ENCODE measurements at places on chromosomes 16 and 17.

GRCh38 chr16:6484081-6484480 is 848.6 kb upstream of the RBFOX1 start:
- no peak for DNase-seq

GRCh38 chr16:67155295-67156142 is 4.2 kb downstream of the TRADD start:
- peak; percentile 66 for DNase-seq

DNA sequence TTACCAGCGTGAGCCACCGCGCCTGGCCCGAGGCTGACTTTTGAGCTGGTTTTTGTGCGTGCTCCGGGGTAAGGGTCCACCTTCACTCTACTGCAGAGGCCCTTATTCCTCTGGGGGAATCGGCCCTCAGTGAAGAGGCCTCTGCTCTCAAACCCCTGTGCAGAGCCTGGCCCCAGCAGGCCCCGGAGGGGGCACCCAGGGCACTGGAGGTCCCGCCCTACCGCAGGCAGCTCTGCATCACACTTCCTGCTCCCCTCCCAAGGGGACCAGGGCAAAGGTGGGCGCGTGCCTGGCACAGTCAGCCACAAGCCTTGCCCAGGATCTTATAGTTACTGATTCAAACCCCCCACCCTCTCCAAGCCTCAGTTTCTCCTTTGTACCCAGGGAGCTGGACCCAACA is 3.6 kb upstream of the UBE2I start:
- no peak for DNase-seq

DNA sequence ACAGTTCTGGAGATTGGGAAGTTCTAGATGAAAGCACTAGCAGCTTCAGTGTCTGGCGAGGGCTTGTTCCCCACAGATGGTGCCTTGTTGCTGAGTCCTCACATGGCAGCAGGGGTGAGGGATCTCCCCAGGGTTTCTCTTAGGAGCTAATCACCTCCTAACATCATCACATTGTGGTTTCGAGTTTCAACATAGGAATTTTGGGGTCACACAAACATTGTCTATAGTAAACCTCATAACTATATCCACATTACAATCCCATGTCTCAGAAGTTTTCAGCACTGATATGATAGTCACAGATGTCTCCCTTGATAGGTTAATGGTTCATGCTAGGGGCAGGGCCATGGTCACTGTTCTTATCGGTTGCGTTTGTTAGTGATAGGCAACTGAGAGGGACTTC is 13.8 kb downstream of the CLUAP1 start:
- DNase-seq: peak; percentile 56

DNA sequence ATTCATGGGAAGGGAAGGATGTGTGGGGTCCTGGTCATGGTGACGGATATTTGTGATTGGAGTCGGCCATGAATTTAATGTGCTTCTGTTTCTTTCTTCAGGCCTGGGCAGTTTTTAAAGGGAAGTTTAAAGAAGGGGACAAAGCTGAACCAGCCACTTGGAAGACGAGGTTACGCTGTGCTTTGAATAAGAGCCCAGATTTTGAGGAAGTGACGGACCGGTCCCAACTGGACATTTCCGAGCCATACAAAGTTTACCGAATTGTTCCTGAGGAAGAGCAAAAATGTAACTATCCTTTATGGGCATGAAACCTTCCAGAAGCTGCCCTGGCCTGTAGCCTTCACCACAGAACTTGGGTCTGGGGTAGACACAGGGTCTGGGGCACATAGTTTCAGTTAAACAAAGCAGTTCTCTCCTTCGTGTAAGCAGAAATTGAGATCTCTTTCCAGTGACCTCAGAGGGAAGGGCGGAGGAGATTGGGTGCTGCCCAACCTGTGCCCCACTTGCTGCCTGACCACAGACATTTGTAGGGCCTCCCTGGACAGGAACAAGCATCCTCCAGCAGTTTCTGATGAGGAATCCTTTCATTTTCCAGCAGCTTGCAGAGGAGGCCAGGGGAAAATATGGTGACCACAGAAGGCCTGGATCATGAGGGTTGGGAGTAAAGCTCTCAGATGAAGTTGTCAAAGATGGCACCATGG is 10.1 kb downstream of the IRF8 start:
- no peak for DNase-seq

DNA sequence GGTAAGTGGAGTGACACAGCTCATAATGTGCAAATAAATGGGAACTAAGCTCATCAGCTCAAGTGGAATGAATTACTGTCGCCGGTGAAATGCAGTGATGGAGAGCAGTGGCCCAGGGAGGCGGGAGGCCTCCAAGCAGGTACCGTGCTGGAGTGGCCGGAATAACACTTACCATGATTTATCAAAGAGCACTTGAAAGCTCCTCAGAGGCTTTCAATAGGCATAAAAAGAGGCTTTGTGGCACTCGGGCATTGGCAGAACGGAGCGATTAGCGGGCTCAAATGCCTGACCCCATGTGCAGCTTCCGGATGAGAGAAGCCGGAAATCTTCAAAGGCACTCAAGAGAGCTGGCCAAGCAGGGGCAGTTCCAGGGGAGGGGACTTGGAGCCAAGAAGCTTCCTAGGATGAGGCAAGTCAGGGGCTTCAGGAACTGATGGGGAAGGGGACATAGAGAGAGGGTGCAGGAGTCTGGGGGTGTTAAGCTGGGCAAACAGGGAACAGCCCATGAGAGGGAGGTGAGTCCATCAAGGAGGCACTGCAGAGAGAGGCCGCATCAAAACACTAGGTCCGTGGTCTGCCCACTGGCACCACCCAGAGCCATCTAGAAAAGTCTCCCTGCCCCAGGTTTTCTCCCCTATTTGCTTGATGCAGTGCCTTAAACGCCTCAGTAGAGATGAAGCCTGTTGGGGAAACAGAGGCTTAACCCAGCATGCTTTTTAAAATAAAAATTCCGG is 144.0 kb upstream of the IRX6 start:
- no peak for DNase-seq

- DNase-seq: no peak
Observed at GRCh38 chr17:77746896-77747554, 211.5 kb upstream of the TNRC6C start.

- no peak for DNase-seq
Observed at GRCh38 chr16:57606847-57607501, 21.5 kb upstream of the ADGRG1 start.

GRCh38 chr16:57235128-57236021 is 9.7 kb upstream of the ARL2BP start:
- peak; percentile 87 for DNase-seq

DNA sequence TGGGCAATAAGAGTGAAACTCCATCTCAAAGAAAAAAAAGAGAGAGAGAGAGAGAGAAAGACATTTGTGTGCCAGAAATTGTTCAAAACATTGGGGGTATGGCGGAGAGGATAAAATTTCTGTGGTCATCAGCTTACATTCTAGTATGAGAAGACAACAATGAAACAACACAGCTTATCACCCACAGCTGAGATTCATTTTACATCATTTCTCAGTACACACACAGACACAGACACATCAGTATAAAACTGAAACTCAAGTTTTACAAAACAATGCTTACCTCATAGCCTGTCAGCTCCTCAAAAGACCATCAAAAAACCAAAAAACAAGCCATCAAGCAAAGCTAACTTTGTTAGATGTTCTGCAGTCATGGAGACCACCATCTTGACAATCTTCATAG is 31.4 kb upstream of the CNEP1R1 start:
- DNase-seq: no peak

GRCh38 chr17:45672301-45672700 is 111.8 kb upstream of the CRHR1 start:
- DNase-seq: no peak

GRCh38 chr16:10906914-10907756 is 30.1 kb downstream of the CIITA start:
- no peak for DNase-seq

DNA sequence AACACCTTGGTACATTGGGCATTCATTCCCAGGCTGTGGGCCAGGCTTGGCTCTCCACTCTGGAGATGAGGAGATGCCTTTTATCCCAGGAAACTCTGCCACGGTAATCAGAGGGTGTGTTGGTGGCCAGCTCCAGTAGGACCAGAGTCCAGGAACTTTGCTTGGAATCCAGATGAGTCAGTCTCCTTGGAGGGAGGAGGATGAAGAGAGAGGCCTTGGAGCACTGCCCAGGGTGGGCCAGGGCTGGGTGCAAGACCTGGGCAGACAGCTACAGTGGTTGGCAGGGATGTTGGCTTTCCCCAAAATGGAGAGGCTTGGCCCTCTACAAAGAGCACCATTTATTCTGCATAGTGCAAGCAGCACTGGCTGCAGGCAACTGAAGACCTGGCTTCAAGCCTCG is 209.0 kb downstream of the RGS9 start:
- peak; percentile 21 for DNase-seq

GRCh38 chr16:29877266-29877961 is 14.4 kb upstream of the CDIPT start:
- peak; percentile 53 for DNase-seq

DNA sequence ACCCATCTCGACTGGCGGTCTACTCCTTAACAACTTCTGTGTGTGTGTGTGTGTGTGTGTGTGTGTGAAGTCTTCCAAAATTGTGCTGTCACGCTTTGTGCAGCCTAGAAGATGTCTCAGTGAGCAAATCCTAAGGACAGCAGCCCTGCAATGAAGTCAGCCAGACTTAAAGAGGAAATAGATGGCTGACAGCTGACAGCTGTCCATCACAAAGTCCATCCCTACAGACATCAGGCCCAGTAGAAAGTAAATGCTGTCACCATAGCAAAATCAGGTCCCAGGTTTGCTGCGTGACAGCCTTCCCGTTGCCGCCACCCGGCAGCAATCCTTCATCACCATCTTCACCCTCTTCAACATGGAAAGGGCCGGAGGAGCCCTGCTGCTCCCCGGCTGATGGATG is 416.0 kb downstream of the SOX9 start:
- no peak for DNase-seq

DNA sequence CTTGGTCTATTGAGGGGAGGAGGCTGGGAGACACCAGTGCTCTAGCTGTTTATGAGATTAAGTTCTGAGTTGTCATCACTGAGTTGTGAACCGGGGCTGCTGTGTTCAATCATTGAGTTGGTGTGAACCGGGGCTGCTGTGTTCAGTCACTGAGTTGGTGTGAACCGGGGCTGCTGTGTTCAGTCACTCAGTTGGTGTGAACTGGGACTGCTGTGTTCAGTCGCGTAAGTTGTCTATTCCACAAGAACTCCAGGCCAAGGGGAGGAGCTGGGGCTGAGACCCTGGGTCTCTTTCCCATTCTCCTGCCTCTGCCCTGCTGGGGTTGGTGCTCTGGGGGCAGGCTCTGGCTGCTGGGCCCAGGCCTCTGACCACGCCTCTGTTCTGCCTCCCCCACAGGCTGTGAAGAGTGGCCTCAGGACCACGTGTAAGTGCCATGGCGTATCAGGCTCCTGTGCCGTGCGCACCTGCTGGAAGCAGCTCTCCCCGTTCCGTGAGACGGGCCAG is 24.5 kb downstream of the WNT9B start:
- DNase-seq: no peak

- no peak for DNase-seq
Observed at GRCh38 chr16:85639529-85640253, 26.6 kb downstream of the GSE1 start.
